CD4-positive, alpha-beta T cell treated with Interleukin-4 for 1 hour (primary cell): ENCODE measurements at places on chromosomes 5 and 9.

GRCh38 chr9:114370251-114370967 is 17.4 kb downstream of the AKNA start:
- DNase-seq, result no peak

DNA sequence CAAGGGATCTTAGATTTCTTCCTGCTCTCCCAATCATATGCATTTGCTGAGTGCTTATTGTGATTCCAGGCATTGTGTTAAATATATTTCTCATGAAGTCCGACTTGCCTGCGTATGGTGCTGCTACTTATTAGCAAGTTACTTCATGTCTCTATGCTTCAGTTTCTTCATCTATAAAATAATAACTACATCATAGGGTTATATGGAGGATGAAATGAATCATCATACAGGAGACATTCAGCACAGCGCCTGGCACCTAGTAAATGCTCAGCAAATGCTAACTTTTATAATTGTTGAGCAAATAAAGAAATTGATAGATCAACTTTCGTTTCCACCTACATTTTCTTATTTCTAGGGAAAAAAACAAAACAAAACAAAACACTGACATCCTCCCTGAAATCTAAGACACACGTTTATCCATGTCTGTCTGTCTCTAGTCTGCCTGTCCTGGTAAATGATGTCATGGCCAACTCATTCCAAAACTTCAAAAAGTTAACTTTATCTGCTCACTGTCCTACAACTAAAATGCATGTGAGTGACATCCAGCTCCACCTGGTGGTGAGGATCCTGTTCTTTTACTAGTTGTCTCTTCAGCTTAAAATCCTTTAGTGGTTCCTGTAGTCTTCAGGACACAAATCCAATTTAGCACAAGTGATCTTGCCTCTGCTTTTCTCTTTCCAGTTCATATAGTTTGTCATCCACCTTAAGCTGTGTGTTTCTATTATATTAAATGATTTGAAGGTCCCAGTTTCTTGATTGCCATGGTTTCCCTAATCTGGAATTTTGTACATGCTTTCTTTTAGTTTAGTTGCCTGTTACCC is 27.7 kb downstream of the PPP3R2 start:
- peak; percentile 42 for DNase-seq

DNA sequence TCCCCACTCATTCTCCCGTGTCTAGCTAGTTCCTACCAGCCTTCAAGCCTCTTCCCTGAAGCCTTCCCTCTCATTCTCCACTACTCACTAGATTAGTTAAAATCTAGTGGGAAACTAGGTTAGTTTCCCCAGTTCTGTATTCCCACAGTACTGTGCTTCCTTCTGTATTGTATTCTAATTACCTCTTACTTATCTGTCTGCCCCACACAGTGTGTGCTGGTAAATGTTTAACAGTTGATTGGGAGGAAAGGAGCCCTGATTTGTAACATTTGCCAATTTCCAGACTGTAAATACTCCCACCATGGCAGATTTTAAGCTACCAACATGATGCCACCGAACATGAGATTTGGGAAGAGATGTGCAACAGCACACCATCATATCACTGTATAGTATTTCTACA is 8.3 kb downstream of the KLHL3 start:
- no peak for DNase-seq

DNA sequence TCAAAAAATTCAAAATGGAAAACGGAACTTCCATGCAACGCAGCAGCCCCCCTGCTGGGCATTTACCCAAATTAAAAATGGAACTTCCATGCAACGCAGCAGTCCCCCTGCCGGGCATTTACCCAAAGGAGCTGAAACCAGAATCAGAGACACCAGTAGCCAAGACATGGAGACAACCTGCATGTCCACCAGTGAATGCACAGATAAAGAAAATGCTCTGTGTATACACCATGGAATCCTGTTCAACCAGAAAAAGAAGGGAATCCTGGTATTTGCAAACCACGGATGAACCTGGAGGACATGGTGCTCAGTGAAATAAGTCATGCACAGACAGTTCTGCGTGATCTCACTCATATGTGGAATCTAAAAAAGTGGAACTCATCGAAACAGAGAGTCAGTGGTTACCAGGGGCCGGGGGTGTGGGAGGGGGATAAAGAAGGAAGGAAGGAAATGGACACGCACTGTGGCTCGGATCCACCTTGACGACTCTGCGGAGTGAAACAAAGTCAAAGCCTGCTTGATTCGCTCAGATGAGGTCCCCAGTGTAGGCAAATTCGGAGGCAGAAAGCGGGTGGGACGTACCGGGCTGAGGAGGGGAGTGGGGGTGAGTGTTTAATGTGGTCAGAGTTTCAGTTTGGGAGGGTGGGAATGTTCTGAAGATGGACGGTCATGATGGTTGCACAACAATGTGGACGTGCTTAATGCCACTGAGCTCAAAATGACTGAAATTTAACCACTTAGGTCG is 40.2 kb upstream of the EXOC3 start:
- peak; percentile 38 for DNase-seq

DNA sequence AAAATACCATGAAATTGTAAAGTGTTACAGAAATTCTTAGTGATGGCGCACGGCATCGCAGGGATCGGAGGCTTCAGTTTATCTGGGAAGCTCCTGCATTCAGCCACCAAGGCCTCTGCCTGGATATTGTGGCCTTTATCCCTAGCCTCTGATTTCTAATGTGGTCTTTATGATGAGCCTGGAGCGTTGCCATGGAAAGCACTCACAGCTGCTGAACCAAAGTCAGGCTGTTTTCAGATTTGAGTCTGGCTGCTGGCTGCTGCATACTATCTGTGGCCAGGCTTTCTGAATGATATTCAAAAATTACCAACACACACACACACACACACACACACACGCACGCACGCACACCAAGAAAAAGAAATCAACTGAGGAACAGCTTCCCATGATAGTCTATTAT is 101.1 kb upstream of the ZNF366 start:
- DNase-seq, result no peak

GRCh38 chr5:178359738-178360137 is 127.1 kb upstream of the PHYKPL start:
- DNase-seq, result no peak

DNA sequence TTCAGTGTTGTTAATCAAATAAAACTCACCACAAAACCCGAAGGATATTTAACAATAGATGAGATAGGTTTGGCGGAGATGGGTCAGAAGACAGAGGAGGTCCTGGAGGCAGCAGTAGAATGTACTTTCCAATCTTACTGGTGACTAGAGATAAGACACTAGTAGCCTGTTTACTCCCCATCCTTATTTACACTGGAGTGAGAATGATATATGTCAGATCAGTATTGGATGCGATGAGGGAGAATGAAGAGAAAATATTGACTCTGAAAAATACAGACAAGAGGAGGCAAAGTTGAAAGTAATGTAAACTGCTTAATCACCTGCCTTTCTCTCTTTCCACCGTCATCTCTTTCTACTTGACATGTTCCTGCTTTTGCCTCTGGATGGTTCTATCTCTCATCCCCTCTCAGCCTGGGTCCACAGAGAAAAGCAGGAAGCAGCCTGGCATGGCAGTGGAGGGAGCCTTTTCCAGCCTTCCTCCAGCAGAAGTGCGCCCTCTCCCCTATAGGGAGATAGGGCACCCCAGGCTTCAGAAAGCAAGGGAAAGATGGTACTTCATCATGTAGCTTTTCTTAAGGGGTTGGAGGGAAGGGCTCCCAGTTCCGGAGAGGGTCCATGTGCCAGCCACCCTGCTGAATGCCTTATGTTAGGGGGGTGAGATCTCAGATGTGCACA is 11.1 kb downstream of the PALM2AKAP2 start:
- no peak for DNase-seq

GRCh38 chr5:62578540-62578939 is at the start of gene LRRC70:
LRRC70 (plus strand) TSS chr5:62578819; CDS start chr5:62579439, 620 bp downstream.
- peak; percentile 89 for DNase-seq

DNA sequence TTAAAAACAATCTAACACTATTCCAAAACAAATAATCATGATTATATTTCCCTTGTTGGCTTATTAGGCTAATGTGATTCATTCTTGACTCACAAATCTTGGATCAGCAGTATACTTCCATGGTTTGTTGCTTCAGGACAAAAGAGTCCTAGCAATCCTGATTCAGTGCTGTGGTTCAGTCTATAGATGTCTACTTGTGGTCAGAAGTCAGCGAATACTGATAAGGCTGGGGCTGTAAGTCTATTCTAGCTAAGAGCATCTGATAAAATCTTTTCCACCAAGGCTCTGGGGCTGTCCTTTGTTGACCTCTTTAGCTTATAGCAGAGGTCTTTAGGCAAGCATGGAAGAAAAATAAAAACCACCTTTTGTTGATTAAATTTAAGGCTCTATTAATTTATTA is 4.4 kb upstream of the SMIM3 start:
- DNase-seq, result no peak

GRCh38 chr5:58394339-58394738 is 65.5 kb downstream of the PLK2 start:
- DNase-seq, result no peak

DNA sequence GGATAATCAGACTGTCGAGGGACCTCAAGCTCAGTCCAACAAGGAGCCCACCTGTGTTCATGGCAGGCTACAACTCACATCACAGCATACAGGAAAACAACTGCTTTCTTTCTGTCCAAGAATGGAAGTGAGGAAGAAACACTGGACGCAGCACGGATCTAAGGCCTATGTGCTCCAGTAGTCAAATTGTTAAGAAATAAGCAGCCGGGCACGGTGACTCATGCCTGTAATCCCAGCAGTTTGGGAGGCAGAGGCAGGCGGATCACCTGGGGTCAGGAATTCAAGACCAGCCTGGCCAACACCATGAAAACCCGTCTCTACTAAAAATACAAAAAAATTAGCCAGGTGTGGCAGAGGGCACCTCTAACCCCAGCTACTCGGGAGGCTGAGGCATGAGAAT is 427.8 kb downstream of the BNC2 start:
- no peak for DNase-seq

- no peak for DNase-seq
Observed at GRCh38 chr9:110809038-110809595, 140.5 kb downstream of the MUSK start.
